KBM-7 (cell line): ENCODE measurements at places on chromosomes 5 and 9.

- peak; percentile 82 for DNase-seq
Observed at GRCh38 chr9:69027355-69028097, 8.0 kb upstream of the FXN start.

DNA sequence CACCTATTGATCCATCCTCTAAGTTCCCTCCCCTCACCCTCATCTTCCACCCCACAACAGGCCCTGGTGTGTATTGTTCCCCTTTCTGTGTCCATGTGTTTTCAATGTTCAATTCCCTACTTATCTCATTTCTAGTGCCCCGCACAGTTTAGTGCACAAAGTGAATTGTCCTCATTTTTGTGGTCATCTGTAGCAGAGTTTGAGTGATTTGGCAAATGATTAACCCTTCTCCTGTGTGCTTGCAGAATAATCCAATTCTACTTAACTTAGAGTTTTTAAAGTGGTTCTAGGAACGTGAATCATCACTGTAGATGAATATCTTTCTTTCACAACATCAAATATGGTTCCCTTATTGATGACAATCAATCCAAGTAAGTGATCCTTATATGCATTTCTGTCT is 6.3 kb upstream of the HAPLN1 start:
- no peak for DNase-seq

- DNase-seq = no peak
Observed at GRCh38 chr5:123496892-123497291, 15.1 kb upstream of the CSNK1G3 start.

DNA sequence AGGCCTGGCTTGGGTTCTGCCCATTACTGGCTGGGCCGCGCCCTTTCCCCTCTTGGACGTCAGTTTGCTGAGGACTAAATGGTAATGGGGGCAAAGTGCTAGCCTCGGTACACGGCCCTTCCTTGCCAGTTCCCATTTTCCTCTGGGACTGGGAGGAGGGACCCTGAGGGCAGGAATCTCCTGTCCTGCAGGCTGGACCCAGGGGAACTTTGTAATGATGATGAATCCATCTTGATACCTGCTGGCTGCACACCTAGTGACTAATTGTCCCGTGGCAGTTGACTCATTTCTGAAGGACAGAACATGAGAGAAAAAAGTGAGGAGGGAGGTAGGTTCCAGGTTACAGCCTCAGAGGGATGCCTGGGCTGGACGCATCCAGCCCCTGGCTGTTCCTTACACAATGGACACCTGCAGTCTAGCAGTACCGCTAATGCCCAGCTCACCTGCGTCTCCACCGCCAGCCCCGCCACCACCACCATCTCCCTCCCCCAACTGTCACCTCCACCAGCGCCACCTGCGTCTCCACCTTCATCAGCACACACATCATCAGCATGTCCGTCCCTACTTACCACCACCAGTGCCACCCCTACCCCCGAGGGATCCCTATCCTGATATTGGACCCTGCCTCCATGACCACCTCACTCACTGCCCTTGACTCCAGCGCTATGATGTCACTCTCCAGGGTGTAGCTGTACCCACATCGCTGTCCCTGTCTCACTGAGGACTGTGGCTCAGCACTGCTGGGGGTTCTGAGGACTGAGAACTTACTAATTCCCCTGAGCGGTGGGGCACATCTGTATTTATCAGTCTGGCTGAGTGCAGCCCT is 4.3 kb downstream of the CDHR2 start:
- DNase-seq = no peak

GRCh38 chr5:178509491-178510057 is 80.6 kb downstream of the COL23A1 start:
- DNase-seq = no peak

DNA sequence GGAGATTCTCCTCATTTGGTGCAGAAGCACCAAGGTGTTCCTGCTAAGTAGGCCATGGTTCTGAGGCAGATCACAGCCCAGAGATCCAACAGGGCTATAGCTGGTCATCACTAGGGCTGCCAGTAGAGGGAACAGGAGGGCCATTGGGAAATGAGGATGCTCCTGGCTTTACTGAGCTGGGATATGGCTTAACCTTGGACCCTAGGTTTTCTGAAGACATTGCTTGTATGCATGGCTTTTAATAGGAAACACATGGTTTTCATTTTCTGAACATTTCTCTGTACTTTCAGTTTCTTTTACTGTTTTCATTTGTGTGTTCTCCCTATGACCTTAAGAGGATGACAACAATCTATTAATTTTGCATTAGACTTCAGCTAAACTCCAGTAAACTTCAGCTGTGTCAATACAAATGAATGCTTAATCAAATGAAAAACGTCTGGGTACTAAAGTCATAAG is at the start of gene IFNW1:
IFNW1 (minus strand) TSS at position 406 of the 456 bp plus-strand sequence; CDS start at position 144, 262 bp downstream.
- no peak for DNase-seq
